ENCODE measurements at places on chromosomes 1 and 21.

- DNase-seq, result no peak
Measured at GRCh38 chr1:175390522-175391254, 198.1 kb upstream of the KIAA0040 start.

DNA sequence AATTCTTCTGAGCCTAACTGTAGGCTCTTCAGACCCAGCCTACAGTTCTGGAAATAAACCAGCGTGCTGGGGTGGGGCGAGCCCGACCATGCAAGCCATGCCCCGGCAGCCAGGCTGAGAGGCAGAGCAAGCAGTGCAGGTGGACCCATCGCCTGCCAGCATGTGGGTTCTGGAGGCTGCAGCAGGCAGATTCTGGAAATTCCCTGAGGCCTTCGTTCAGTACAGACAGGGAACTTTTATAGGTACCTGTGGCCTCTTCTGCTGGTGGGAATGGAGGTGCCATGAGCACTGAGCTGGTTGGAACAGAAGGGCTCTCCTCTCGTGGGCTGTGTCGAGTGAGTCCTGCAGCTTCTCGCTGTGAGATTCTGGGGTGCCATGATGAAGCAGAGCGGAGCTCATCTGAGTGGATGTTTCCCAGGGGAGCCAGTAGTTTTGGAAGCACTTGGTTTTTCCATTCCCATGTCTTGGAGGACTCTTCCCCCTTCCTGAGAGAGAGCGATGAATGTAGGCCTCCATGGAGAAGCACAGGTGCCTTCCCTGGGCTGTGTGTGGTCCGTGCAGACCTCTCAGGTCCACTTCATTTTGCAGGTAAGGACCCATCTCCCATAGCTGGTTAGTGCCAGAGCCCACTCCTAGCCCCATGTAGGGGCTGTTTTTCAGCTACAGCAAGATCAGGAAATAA lies 94.1 kb downstream of the PCBP3 start:
- no peak for DNase-seq

GRCh38 chr1:17011439-17012307 lies at the start of gene ATP13A2:
ATP13A2 (minus strand) TSS chr1:17011928; CDS start chr1:17011738, 190 bp downstream.
- peak; percentile 85 for DNase-seq

GRCh38 chr1:228940526-228940925 lies 205.2 kb downstream of the RHOU start:
- no peak for DNase-seq

GRCh38 chr1:24641646-24642151 lies 1.4 kb upstream of the SRRM1 start:
- peak; percentile 61 for DNase-seq

DNA sequence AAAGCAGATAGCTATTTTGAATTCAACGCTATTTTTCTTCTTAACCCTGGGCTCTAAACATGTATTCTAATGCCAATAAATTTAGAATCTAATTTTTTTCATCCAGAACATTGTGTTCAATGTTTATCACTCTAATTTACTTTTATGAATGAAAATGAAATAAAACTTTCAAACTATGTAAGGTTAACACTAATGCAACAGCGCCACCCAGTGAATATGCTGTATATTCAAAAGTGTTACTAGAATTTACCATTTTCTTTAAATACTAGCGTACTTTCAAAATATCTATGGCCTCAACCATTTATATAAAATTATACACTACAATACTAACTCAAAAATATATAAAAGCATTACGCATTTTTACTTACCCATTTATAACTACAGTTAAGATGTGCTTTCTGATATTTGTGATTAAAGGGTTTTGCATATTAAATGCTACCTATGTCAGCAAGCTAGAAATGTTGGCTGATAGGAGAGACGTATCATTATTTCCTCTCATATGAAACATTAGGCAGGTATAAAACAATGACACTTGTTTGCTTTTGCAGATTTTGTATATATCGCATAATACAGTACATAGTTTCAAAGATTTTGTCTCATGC lies 5.9 kb upstream of the NUF2 start:
- DNase-seq, result peak; percentile 46

GRCh38 chr1:18651713-18652112 lies 21.1 kb downstream of the PAX7 start:
- no peak for DNase-seq

DNA sequence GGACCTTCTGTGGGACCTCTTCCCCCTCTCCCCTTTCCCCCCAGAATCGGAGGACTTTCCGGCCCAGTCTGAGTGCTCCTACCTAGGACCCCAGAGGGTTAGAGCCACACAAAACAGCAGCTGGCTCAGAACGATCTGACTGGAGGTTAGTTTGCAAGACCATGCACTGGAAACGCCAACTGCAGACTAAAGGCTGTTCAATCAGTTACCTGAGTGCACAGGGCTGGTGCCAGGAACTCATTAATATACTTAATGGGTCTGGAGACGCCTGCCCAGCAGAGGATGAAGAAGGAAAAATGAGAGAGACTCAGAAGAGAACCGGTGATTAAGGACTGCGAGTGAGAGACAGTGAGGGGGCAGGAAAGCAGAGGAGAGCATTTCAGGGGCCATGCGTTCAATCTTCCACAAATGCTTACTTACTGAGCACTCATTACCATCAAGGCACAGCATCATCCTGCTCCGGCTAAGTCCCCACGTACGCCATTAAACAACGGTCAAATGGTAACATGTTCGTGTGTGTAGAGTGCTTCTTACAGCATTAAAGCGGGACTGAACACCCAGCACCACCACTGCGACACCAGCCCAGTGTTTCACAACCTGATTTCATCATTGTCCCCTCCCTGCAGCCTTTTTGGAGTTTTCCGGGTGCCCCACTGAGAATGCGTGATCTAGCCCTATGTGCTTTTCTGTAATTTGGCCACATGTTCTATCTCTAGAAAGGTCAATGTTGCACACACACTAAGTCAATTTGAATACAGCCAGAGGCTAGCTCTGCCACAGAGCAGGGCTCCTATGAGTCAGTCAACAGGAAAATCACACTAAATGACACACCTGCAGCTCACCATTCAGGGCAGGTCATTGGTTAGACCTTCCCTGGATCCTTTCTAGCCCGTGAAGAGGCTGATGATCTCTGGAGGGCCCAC lies 7.6 kb downstream of the ENO1 start:
- no peak for DNase-seq

DNA sequence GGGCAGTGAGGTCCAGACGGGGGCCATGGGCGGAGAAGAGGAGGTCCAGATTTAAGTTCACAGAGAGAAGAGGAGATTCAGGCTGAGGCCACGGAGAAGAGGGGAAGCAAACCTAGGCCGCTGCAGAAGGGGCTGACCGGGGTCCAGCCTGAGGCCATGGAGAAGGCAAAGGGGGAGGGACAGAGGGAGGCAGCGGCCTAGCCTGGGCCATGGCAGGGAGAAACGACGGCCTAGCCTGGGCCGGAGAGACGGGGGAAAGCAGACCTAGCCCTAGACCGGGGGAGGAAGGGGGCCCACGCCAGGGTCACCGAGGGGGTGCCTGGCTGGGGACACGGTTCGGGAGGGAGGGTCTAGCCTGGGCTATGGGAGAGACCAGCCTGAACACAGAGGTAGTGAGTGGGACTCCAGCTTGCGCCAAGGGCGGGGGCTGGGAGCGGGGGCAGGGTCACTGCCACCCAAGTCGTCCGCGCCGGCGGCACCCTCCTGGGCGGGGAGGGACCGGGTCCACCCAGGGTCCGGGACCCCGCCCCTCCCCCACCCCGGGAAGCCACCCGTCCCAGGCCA lies 459 bp downstream of the CAPZB start:
- peak; percentile 63 for DNase-seq

- no peak for DNase-seq
Measured at GRCh38 chr1:167328306-167328815, 107.7 kb downstream of the POU2F1 start.

DNA sequence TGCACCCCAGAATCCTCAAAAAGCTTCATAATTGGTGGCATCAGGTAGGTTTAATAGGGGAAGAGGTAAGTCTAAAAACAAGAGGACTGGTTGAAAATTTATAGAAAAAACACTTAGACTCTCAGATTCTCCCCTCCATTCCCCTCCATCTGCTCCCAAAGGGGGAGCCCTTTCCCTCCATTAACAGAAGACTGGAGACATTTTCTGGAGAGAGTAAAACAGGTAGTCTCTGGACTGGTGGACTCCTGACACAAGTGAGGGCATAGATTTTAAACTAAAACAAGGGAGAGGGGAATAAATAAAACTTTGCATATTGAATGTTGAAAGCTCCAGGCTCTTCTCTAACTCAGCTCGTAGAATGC lies 54.0 kb upstream of the IPO9 start:
- no peak for DNase-seq

- peak; percentile 63 for DNase-seq
Measured at GRCh38 chr1:50968821-50969610, 1.0 kb upstream of the CDKN2C start.

GRCh38 chr1:27515626-27516025 lies 25.7 kb upstream of the WASF2 start:
- DNase-seq, result no peak

DNA sequence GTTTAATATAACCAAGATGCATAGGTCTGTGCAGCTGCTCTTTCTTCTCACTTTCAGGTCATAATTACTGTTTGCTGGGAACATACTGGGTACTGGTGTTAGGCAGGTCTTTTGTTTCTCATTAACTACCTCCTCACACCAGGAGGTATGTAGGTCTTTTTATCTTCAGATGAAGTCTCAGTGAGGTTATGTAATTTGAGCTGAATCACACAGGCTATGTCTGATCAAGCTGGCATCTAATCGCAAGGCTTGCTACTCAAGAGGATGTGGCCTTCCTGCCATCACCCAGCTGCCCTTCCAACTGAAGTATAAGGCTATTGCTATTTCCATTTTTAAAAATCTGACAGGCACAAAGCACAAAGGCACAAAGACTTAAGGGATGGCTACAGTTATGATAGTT lies 96.4 kb downstream of the RUNX1 start:
- DNase-seq, result no peak

- DNase-seq, result no peak
Measured at GRCh38 chr1:23825762-23826522, 713 bp upstream of the HMGCL start.

DNA sequence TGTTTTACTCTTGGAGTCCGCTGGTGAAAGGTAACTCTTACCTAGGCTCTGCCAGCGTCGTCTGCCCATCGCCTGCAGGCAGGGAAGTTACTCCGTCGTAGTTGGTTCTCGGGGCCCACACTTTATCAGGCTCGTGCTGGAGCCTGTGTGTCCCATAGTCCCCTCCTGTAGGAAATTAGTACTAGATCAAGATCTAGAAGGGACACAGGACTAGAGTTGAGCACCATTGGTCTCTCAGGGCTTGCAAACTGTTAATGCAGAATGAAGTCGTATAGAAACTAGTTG lies 940 bp downstream of the SRRM1 start:
- DNase-seq, result no peak

DNA sequence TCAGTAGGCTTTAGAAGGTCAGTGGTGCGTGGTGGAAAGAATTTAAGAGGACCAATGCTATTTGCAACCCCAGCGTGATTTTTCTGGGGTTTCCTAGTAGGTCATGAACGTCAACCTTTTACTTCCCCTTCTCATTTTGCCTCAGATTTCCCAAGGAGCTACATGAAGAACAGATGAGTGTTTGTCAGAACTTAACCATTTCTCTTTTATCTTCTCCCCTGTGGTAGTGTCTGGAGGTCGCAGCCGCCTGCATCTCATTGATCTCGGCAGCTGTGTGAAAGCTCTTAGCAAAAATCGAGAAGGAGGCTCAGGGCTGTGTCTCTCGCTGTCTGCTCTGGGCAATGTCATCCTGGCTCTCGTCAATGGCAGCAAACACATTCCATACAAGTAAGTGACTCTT lies 491.1 kb downstream of the KIF26B start:
- no peak for DNase-seq

- no peak for DNase-seq
Measured at GRCh38 chr21:41459884-41460534, 34.0 kb downstream of the MX1 start.

DNA sequence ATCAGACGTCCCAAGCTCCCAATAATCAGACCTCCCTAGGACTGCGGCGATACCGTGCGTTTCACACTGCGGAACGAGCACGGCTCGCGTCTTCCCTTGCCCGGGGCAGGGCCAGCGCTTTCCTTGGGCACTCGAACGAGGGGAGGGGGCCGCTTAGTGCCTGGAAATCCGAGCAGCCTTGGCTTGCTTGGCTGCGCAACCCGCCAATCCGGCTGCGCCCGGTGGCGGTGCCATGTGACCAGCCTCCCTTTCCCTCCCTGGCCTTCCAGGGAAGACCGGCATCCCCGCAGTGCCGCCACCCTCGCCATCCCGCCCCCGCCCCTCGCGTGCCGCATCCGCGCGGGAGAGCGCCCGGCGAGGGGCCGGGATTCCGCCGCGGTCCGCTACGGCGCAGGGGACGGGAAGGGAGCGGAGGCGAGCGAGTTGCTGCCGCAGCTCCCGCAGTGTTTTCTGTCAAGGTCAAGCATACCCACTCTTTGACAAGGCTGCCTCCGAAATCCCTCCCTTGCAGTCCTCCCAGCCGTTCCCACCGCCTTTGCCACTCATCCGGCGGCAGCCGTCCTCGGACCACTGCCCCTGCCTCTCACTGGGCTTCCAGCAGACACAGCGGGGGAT lies 8.3 kb upstream of the RNF19B start:
- DNase-seq, result peak; percentile 79

DNA sequence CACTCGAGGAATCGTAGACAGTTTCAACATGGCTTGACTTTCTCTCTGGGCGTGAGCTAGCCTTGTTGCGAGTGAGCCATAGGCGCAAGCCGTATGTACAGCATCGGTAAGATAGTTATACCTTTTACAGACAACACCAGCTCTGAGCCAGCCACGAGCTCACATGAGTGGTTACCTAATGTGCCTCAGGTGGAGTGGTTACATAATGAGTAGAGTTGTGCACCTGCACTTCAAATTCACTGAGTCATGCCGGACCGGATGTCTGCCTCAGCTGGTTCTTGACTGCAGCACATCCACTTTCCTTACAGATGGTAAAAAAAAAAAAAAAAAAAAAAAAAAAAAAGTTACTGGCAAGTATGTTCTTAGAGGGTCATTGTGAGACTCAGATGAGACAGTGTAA lies 360.4 kb upstream of the NR5A2 start:
- DNase-seq, result no peak

GRCh38 chr1:202553560-202554038 lies 156.7 kb downstream of the SYT2 start:
- no peak for DNase-seq

DNA sequence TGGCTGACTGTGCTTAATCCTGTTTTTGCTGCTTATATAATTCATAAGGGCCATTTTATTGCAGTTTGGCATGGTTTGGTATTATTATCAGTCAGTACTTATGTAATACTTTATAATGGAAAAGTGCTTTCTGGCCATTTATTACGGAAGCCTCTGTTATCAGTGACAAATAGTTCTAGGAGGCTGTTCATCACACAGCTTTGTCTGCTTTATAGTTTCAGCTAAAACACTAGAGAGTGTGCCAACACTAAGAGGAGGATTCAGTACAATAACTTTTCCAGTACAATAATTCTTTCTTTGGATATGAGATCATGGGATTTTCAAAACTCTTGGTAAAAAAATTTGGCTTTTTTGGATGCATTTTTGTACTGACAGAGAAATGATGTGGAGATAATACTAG lies 102.9 kb upstream of the PTGFR start:
- DNase-seq, result no peak

All from right forelimb (tissue), 1 donor.